Stimulated activated naive CD4-positive, alpha-beta T cell treated with Interleukin-2 at 50 U/mL for 16 hours (primary cell): ENCODE measurements at places on chromosomes 11 and 22.

- DNase-seq = no peak
Measured at GRCh38 chr11:5691964-5692361, 2.4 kb downstream of the TRIM22 start.

DNA sequence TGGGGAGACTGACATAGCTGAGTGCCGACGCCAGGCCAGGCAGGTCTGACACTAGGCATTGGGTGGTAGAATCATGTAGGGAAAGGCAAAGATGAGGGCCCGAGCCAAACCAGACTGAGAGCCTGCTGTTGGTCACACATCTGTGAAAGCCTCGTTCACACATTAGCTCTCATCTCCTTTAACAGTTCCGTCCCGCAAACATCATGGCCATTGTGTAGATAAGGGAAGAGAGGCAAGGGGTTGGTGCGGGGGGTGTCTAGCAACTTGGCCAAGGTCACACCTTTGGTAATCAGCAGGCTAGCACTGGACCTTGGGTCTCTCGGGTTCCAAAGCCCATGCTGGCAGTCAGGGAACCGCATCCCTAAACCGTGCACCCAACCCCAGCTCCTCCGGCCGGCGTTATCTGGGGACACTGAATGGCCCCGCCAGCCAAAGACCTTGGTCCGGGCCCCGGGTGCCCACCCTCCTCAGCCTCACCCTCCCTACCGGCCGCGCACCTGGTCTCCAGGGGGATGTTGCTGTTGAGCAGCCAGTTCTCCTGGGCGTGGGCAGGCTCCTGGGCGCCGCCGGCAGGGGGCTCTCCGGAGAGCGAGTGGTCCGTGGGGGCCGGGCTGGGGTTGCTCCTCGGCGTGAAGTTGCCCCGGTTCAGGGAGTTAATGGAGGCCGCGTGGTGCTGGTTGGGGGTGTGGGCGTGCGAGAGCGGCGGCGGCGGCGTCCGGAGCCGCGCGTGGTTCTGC is 328.3 kb upstream of the NARS2 start:
- DNase-seq = no peak

GRCh38 chr22:47225931-47226633 is 463.6 kb downstream of the TBC1D22A start:
- no peak for DNase-seq

DNA sequence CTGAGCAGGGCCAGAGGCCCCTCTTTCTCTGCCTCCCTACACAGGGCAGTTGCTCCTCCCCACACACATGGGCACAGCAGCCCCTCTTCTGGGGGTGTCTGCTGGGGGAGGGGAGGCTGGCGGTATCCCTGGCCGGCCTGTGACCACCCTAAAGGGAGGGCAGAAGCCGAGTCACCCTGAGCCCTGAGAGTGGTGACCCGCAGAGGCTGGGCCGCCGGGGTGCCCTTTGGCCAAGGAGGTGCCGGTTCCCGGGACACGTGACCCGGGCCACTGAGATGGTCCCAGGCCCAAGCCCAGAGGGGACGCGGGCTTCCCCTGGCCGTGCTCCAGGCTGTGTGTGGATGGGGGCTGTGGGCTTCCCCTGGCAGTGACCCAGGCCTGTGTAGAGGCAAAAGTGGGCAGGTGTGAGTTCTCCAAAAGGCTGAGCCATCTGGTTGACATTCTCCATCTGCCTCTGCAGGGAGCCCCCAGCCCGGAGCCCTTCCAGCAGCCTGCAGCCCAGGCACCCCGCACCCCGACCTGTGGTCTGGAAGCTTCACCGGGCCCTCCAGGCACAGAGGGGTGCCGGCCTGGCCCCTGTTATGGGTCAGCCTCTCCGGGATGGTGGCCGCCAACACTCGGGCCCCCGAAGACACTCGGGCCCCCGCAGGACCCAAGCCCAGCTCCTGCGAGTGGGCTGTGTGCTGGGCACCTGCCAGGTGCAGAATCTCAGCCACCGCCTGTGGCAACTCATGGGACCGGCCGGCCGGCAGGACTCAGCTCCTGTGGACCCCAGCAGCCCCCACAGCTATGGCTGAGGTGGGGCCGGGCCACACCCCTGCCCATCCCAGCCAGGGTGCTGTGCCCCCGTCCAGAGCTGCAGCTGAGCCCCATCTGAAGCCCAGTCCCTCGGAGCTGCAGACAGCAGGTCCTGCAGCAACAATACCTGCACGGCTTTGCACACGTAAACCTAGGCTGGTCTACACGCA is 1.0 kb downstream of the ADM2 start:
- DNase-seq = no peak

DNA sequence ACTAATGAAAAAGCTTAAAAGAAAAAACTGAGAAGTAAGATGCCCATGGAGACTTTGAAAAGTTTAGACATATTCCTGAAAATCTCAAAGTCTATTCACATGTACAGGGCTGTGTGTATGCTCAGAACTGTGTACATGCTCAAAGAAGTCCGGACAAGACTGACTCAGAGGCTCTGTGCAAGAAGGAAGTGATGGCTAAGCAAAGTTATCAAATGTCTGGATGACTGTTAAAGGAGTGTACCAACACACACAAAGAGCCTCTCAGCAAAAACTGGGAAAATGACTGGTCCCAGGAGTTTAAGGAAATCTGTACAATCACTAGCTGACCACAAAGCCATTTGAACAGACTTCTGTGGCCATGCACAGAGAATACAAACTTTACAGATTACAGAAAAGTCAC is 33.1 kb upstream of the ARHGAP32 start:
- no peak for DNase-seq

GRCh38 chr22:30246814-30247376 is 336 bp upstream of the LIF start:
- no peak for DNase-seq

GRCh38 chr22:38549101-38549894 is 20.7 kb downstream of the DMC1 start:
- DNase-seq = no peak

- DNase-seq = no peak
Measured at GRCh38 chr11:77424644-77425043, 49.2 kb downstream of the PAK1 start.

DNA sequence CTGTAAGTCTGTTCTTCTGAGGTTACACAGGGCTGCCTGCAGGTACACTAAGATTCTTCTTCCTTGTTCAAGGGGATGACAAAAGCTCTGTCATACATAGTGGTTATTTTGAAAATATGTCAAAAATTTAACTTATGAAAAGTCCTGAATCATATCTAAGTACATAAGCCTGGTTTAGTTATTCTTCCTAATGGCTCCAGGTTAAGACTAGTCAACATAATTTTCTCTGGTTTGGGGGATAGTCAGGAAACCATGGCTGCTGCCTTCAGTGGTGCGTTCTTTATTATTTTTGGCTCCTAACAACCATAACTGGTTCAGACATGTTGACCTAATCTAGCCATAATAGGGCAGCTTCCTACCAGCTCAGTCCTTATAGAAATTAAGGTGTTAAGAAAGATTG is 257.4 kb upstream of the DDI1 start:
- DNase-seq = no peak

- peak; percentile 1 for DNase-seq
Measured at GRCh38 chr11:94897330-94897768, 76.0 kb downstream of the CWC15 start.

GRCh38 chr22:50361688-50362087 is 18.6 kb downstream of the PPP6R2 start:
- no peak for DNase-seq

GRCh38 chr11:92484570-92484969 is 260.0 kb downstream of the FAT3 start:
- DNase-seq = no peak

GRCh38 chr11:2196970-2197770 is 25.6 kb upstream of the TH start:
- DNase-seq = peak; percentile 60

GRCh38 chr22:49295465-49295743 is 532.3 kb downstream of the BRD1 start:
- DNase-seq = no peak

- DNase-seq = no peak
Measured at GRCh38 chr22:50138988-50139387, 31.5 kb upstream of the PANX2 start.

- no peak for DNase-seq
Measured at GRCh38 chr11:64533501-64533900, 57.5 kb upstream of the SLC22A12 start.

GRCh38 chr11:44364596-44364995 is 54.7 kb upstream of the ALX4 start:
- no peak for DNase-seq

DNA sequence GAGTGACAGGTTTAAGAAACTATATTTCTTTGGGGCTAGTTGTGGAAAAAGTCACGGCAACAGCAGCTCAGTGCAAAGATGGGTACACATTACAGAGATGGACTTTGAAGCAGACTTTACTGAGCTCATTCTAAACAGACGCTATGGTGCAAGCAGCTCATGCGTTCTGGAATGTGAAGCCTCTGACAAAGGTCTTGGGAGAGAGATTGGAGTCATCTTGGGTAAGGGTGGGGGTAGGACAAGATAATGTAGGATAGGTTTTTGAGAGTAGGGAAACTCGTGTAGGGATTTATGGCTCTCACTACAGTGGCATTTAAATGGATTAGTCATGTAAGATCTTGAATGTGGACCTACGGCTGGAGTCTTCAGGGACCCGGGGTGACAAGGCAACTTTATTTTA is 36.2 kb upstream of the CLMP start:
- no peak for DNase-seq

- no peak for DNase-seq
Measured at GRCh38 chr11:113828191-113828590, 47.2 kb downstream of the USP28 start.

DNA sequence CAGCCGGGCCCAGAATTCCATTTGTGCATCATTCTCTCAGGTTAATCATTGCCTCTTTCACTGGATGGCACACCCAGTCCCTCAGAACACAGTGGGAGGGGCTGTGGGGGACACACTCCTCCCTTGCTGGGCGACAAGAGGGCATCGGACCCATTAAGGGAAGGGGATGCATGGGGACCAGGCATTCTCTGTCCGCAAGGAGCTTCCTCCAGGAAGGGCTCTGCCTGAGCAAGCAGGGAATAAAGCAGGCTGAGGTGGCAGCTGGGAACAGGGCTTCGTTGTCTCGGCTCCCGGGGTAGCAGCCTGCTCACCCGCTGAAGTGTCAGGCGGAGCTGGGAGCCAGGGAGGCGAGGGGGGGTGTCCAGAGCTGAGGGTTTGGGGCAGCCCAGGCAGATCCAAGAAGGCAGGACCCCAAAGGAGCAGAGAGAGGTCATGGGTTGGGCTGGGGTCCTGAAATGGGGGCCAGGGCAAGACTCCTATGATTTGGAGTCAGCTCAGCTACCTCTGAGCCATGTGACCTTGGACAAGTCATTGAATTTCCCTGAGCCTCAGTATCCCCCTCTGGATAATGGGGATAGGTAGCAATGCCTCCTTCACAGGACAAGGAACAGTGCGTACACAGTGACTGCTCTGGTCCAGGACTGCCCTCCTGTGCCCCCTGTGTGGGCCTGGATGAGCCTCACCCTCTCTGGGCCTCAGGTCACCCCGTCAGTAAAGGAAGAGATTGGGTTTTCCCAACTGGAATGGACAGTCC is 1.4 kb downstream of the GAL3ST1 start:
- DNase-seq = no peak

DNA sequence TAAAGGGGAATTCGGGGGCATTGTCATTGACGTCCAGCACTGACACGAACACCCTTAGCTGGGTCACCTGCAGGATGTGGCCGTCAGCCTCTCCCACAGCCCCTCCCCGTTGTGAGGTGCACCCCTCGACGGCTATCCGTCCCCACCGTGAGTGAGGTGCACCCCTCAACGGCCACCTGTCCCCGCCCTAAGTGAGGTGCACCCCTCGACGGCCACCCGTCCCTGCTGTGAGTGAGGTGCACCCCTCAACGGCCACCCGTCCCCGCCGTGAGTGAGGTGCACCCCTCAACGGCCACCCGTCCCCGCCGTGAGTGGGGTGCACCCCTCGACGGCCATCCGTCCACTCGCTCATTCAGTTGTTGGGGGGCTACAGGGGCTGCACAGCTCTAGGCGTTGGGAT is 2.9 kb downstream of the CDHR5 start:
- no peak for DNase-seq

DNA sequence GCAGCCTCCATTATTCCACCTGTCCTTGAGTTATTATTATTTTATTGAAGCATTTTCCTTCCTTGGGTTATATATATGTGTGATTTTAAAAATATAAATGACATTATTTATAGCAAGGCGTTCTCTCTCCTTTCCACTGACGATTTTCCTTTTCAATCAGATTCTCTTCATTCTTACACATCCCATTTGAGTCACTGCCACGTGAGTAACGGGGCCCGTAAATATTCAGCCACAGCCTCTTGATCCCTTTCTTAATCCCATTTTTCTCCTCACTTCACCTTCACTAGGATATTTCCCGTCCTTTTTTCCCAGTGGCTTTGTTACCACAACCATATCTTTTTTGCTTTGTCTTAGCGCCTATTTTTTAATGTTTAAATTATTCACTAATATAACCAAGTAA is 396.2 kb downstream of the NTM start:
- no peak for DNase-seq

GRCh38 chr11:119472856-119473222 is 49.9 kb upstream of the THY1 start:
- no peak for DNase-seq

GRCh38 chr11:133563505-133564025 is 31.3 kb upstream of the OPCML start:
- no peak for DNase-seq

DNA sequence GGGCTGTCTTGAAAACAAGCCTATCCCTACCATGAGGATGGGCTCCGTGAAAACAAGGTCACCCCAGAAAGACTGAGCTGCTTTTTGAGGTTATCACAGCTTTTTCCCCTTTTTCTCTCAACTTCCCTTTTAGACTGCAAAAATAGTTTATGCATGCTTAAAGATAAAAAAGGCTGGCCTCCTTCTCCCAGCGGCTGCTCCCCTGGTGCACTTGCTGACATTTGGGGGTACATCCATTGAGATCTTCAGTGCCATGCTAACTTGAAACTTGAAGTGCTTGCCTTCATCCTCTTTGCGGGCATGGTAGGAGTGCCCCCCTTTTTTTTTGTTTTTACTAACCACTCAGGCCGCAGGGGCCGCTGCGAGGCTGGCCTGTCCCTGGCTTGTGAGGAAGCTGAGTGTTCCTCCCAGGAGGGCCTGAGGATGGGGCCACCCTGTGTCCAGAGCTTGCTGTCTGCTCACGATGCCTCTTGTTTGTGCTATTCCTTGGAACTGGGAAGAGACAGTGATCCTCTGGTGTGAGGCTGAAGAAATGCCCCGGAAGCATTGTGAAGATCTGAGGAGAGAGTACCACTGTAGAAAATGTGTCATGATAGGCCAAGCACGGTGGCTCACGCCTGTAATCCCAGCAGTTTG is 2.2 kb downstream of the TANGO2 start:
- DNase-seq = no peak
